ENCODE measurements at places on chromosomes 12 and 14.

DNA sequence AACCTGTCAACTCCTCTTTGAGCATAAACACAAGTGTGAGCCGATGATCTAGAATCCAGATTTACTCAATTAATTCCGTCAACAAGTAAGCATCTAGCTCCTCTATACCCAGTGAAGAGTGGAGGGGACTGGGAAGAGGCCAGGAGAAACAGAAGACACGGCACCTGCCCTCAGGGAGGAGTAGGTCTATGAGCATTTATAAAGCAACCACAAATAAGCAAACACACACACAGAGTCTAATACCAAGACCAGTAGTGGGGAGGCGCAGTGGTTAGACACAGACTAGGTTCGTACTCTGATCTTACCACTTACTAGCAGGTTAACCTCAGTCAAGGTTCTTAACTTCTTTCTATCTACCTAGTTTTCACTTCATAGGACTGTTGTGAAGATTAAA lies 5.9 kb upstream of the FOXN3 start:
- DNase-seq: no peak

DNA sequence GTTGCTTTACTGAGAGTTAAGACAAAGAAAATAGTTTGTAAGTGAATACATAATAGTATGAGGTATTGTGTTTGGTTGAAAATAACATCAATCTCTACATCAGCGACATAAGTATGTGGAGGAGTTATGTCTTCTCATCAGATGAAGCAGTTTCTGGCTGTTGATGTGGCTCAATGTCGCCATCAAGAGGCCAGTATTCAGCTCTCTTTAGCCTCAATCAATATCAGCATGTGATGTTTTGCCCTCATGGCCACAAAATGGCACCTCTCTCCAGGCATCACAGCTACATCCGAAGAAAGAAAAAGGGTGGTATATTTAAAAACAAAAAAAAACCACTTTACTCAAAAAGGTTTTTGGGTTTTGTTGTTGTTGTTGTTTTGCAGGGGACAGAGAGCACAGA lies 302.3 kb upstream of the TMEM132C start:
- no peak for DNase-seq

GRCh38 chr12:82627799-82628198 lies 58.9 kb upstream of the TMTC2 start:
- DNase-seq: no peak

- peak; percentile 22 for DNase-seq
Observed at GRCh38 chr12:3381059-3382047, 109.7 kb upstream of the PRMT8 start.

GRCh38 chr12:96980991-96981414 lies 73.9 kb downstream of the NEDD1 start:
- no peak for DNase-seq

GRCh38 chr12:26833743-26834490 lies 923 bp upstream of the ITPR2 start:
- DNase-seq: no peak

- DNase-seq: no peak
Observed at GRCh38 chr12:49540229-49541139, 1.7 kb downstream of the KCNH3 start.

- DNase-seq: no peak
Observed at GRCh38 chr14:90096566-90096965, 34.8 kb downstream of the KCNK13 start.

GRCh38 chr12:96218989-96219678 lies 25.0 kb downstream of the ELK3 start:
- no peak for DNase-seq

- peak; percentile 25 for DNase-seq
Observed at GRCh38 chr14:89303456-89304435, 113.3 kb downstream of the FOXN3 start.

GRCh38 chr12:23795494-23795893 lies 154.0 kb downstream of the SOX5 start:
- no peak for DNase-seq

- no peak for DNase-seq
Observed at GRCh38 chr14:97039717-97040363, 242.7 kb downstream of the VRK1 start.

DNA sequence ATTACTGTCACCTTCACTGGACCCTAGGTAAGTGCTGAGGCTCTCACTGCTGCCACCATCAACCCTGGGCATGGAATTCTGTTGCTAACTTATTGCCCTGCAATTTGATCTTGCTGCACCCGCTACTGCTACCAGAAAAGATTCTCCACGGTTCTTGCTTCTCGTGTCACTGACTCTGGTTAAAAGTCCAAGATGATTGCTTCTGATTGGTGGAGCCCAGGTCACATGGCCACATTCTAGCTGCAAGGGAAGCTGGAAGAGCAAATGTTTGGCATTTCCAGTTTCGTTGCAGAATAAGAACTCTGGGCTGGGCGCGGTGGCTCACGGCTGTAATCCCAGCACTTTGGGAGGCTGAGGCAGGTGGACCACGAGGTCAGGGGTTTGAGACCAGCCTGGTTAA lies 7.5 kb upstream of the VSX2 start:
- no peak for DNase-seq

- no peak for DNase-seq
Observed at GRCh38 chr14:75426332-75427125, 1.3 kb upstream of the JDP2 start.

GRCh38 chr12:105218434-105218833 lies 17.5 kb downstream of the APPL2 start:
- DNase-seq: no peak

GRCh38 chr12:29088611-29089219 lies 60.4 kb upstream of the FAR2 start:
- DNase-seq: no peak

GRCh38 chr14:29649170-29649569 lies 278.5 kb downstream of the PRKD1 start:
- DNase-seq: no peak

- peak; percentile 82 for DNase-seq
Observed at GRCh38 chr12:104182144-104182543, 33.4 kb upstream of the TXNRD1 start.

DNA sequence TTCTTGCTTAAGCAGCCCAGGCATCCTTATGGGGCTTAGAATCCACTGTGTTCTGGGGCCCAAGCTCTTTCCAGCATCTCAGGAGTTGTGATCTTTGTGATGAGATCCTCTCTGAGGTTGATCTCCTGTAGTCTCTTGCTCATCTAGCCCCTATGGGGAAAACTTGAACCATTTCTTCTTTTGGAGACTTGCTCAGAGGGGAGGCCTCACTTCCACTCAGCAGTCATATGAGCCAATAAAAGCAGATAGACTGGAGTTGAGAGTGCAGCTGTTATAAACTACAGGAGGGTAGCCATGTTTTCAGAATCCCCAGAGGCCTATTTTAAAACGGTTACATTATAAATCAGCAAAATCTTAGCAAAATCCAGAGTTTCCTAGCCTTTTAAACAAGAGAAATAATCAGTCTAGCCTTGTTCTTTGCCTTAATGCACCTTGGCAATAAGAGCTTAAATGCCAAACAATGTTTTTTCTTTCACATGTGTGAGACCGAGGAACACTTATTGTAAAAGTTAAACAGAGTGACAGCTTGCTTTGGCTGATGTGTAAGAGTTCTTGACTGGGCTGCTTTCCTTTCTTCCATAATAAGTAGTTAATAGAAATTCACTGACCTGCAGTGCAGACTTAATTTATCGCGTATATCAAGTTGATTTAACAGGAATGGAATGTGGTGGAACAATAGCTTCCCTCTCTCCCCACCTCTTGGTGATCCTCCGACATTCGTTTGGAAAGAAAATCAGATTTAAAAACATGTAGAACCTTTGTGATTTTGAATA lies 168.3 kb downstream of the NEDD1 start:
- DNase-seq: no peak

GRCh38 chr12:91910871-91911388 lies 234.7 kb downstream of the BTG1 start:
- no peak for DNase-seq

DNA sequence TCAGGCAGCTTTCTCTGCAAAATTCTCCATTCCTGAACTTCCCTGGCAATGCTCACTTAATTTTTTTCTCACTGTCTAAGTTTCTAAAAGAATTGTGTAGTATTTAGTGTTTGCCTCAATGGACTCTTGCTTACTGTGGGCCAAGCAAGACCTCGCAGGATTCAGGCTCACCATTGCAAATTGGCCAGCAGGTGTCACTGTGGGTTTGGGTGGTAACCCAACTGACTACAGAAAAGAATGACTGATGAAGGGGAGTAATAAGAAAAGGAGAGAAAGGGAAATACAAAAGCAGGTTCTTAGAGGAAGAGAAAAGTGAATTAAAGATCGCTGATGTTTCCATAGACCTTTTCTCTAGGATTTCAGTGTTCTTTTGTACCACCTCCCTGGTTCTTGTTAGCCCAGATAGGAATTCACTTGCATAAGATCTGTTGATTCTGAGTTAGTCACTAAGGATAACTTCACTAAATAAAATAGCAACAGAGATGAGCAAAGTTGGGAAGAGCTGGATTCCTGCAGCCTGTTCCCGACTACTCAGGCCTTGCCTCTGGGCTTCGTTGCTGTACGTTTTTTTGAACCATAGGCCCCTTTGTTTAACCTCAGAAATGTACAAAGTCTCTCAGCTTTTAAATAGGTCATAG lies 386.5 kb upstream of the DDHD1 start:
- DNase-seq: peak; percentile 81

GRCh38 chr12:22477894-22478287 lies 66.5 kb downstream of the C2CD5 start:
- no peak for DNase-seq

- peak; percentile 17 for DNase-seq
Observed at GRCh38 chr14:89955022-89955744, 544 bp upstream of the TDP1 start.

DNA sequence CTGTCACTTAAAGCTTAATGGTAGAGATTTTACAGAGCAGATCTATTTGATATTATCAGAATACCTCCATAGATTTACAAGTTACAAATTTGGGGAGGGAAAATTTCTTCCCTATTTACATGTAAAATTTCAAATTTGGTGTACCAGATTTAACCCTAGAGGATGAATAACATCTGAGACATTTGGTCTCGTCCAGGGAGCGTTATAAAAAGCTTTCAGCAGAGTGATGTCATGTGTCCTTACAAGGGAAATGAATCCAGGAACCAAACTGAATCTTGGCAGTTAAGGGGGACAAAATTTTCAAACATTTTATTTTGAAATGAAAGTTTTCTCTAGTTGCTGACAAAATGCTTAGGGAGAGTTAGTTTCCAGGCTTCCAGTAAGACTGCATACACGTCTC lies 4.5 kb upstream of the CDK17 start:
- DNase-seq: no peak

DNA sequence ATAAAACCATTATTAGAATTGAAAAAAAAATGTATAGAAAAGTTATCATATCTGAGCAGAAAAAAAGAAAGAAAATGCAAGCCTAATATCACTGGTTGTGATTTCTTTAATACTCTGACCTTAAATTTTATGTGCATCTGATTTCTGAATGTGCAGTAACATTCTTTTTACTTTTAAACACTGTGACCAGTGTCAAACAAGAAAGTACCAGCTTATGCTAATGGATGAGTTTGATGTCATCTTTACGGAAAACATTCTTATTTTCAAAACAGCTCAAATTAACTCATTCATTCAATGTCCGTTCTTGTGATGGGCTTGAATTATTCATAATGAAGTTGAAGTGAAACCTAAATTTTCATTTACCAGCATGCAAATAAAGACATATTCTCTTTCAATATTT lies at the start of gene TAS2R50:
TAS2R50 (minus strand) TSS at position 101 of the 400 bp plus-strand sequence; CDS start at position 49, 52 bp downstream.
- DNase-seq: no peak

- no peak for DNase-seq
Observed at GRCh38 chr12:106030210-106031071, 108.3 kb downstream of the NUAK1 start.

DNA sequence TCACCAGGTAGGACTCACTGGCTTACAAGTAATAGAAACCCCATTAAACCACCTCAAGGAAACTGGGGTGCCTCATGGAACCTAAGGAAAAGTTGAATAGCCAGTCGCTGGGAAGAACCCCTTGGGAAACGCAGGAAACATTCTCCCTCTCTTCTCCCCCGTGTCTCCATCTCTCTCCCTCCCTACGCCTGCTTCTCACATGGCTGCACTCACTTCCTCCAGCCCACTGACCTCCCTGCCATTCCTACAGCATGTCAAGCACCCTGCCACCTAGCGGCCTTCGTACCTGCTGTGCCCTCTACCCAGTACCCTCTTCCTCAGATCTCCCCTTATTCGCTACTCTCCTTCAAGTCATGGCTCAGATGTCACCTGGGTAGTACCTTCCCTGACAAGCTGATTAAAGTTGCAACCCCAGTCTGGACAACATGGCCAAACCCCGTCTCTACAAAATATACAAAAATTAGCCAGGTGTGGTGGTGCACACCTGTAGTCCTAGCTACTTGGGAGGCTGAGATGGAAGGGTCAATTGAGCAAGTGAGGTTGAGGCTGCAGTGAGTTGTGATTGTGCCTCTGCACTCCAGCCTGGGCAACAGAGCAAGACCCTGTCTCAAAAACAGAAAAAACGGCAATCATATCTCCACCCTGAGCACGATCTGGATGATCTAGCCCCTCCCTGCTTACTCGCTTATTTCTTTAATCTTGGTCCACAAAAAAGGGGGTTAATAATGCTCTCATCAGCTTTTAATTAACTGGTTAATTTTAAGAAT lies 6.4 kb upstream of the DTX1 start:
- no peak for DNase-seq

- no peak for DNase-seq
Observed at GRCh38 chr12:62250671-62251608, 9.3 kb upstream of the USP15 start.

GRCh38 chr14:77498120-77498979 lies at the start of gene ISM2:
Gene ISM2, minus strand, starts transcription at chr14:77498816. Its CDS starts 23 bp downstream, at chr14:77498793.
- DNase-seq: no peak

- peak; percentile 54 for DNase-seq
Observed at GRCh38 chr12:93591137-93591868, 18.8 kb downstream of the SOCS2 start.

GRCh38 chr12:52949413-52950331 lies 754 bp downstream of the KRT18 start:
- DNase-seq: no peak

DNA sequence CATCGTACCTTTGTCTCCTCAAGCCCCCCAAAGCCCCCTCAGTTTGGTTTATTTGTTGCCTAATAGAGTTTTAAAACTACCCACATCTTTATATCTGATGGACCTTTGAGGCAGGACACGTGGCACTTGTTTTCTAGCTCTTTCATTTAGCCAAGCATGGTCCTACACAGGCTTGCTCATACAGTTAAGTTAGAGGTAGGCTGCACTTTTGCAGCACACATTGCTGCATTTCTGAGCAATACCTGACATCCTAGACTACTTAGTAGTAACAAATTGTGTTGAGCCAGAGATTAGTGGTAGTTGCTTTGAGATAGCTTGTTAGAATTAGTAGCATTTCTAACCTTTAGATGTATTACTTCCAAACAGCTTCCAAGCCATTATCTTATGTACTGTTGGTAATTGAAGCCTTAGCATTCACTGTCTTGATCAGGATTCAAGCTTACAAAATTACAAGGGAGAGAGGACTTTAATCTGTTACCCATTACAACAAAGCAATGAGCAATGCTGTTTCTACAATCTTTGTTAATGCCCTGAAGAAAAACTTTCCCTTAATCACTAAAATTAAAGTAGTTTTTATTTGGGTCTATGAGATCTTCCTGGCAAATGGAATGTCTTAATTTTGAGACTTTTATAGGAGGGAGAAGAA lies 96.6 kb downstream of the WNK1 start:
- DNase-seq: no peak

All from tibial nerve (tissue), 4 donors.